Right ventricle myocardium inferior (tissue), 1 donor: ENCODE measurements at places on chromosomes 16 and 17.

GRCh38 chr16:78075800-78076199 lies 23.7 kb upstream of the WWOX start:
- DNase-seq: no peak

DNA sequence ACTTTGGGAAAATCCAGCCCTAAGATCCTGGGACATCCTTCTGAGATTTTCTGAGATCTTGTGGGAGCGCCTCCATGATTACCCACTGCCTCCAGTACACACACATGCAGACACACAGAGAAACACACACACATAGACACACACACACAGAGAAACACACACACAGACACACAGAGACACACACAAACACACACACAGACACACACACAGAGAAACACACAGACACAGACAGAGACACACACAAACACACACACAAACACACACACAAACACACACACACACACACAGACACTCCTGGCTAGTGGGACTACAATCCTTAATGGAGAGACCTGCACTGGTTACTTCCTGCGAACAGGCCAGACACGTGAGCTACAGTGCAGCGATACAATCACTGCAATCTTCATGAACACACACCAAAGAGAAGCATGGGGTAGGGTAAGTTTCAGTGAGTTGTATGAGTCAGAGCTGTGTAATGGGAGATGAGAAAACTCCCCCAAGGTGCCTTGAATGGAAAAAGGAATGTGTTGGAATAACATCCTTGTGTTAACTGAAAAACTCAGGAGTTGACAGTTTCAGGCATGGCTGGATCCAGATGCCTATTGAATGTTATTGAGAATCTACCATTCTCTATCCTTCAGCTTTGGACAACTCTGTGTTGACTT lies 79.5 kb downstream of the SLC6A2 start:
- no peak for DNase-seq

DNA sequence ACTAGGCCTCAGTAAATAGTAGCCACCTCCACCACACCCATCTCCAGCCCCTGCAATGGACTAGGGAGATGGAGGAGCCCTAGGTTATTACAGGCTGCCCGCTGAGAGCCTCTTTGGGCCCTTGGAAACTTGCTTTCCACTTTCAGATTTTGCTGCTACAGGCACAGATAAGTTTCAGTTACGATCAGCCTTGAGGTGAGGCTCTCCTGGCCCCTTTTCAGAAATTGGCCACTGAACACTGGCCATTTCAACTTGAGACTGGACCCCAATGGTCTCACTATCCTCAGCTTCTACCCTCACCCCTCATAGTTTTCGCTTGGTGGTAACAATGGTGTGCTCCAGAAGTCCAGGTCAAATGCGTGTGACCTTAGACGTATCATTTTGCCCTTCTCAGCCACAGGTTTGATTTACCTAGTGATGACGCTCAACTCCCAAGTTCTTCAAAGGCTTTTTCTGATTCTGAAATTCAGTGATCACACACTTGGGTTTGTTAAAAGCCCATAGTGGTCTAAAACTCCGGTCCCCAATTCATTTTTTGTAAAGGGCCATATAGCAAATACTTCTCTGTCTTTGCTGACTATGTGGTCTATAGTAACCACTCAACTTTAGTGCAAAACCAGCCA lies 1.0 kb downstream of the PMM2 start:
- DNase-seq: no peak

- peak; percentile 90 for DNase-seq
Measured at GRCh38 chr16:89686520-89687091, at the start of gene CDK10. CDK10 (plus strand) TSS chr16:89686689; CDS start chr16:89686711, 22 bp downstream.

DNA sequence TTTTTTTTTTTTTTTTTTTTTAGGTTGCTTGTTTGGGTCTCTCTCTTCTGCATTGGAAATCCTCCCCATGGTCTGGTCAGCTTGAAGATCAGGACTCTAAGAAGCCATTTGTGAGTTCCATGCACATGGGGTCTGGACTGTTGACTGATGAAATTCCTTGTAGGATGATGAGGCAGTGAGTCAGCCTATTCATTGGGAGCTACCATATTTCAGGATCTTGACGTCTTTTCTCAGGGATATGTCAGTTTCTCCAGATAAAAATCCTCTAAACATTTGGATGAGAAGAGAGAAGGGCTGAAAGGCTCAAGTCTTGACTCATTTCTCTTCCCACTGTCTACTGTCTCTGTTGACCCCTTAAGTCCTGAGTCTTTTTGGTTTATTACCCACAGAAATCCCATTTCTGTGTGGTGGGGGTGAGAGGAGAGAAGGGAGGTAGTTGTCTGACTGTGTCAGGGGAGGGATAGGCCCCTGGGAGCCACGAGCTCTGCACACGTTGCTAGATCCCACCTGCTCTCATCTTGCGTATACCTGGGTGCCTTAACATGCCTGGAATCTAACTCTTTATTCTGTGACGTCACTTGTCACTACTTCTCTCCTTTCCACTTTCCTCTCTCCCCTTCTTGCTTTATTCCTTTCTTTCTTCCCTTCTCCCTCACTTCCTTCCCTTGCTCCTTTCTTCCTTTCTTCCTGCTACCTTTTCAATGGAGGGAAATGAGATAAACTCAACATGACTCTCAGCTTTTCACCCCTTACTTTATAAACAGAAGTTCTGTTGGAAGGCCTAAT lies 333.1 kb upstream of the XYLT1 start:
- DNase-seq: no peak

- DNase-seq: no peak
Measured at GRCh38 chr17:66946251-66946650, 18.3 kb upstream of the CACNG4 start.

DNA sequence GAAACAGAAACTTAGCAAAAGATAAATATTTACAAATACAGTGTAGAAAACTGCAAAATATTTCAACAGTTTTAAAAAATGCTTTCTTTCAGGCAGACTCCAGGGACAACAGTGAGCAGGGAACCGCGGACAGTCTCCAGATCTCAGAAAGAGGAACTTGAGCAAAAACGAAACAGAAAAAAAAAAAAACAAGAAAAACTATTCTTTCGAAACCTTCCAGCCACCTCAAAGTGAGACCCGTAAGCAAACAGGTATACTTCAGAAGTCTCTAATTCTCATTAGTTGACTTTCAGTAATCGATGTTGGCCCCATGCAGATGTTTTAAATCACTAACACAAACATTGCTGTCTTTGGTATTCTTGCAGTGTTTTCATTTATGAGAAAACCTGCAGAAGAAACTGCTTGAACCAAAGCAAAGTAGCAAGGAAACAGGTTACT lies 15.7 kb upstream of the CCL1 start:
- DNase-seq: no peak

GRCh38 chr17:42886283-42887176 lies 14.1 kb upstream of the G6PC1 start:
- DNase-seq: no peak

DNA sequence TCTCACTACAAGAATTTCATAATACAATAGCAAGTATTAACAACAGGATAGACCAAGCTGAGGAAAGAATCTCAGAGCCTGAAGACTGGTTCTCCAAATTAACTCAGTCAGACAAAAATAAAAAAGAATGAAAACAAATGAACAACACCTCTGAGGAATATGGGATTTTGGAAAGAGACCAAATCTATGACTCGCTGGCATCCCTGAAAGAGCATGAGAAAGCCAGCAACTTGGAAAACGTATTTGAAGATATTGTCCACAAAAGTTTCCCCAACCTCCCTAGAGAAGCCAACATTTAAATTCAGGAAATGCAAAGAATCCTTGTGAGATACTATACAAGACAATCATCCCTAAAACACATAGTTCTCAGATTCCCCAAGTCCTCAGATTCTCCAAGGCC lies 20.9 kb downstream of the NLRP1 start:
- DNase-seq: no peak

DNA sequence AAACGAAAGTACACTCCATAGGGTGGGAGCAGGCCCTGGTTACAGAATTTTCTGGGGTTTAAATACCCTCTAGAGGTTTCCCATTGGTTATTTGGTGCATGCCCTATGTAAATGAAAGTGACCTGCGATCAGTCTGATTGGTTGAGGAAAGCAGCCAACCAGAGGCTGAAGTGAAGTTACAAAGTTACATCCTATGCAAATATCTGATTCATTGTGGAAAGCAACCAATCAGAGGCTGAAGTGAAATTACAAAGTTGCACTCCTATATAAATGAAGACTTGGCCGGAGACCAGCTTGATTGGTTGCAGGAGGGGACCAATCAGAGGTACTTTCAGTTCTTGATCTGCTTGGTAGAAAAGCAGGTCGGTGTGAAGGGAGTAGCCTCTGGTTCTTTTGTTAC lies 24.4 kb downstream of the NAA60 start:
- no peak for DNase-seq

- no peak for DNase-seq
Measured at GRCh38 chr16:12784076-12784475, 19.6 kb downstream of the CPPED1 start.

- DNase-seq: no peak
Measured at GRCh38 chr17:76189741-76190140, 48.7 kb upstream of the FOXJ1 start.

- DNase-seq: no peak
Measured at GRCh38 chr17:81221842-81222619, 734 bp downstream of the CEP131 start.

DNA sequence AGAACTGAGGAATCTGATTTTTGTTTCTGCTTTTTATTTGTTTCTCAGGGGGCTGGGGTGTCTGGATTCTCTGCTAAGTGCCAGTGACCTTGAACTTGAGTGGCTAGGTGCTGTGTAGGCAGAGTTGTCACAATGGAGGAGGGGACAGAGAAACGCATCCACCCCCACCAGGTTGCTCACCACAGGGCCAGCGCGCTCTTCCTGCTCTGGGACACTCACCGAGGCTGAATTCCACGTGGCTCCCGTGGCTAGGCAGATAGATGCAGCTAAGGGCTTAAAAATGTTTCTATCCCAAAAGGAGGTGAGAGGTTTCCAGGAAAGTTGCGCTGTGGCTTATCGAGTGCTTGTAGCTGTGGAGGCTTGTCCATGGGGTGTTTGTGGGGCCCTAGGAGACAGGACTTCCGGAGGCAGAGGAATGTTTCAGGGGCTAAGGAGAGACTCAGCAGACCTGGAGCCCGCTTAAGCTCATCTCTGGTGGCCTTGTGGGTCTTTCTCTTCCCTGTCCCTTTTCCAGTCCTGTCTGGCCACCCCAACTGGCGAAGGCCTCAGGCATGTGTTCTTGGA lies 36.8 kb downstream of the ADCY7 start:
- DNase-seq: peak; percentile 17

- DNase-seq: no peak
Measured at GRCh38 chr17:34269969-34270368, at the start of gene CCL7. CCL7 (plus strand) TSS chr17:34270221; CDS start chr17:34270291, 70 bp downstream.

- DNase-seq: peak; percentile 26
Measured at GRCh38 chr17:29576214-29577000, 7.9 kb downstream of the TP53I13 start.

- peak; percentile 87 for DNase-seq
Measured at GRCh38 chr16:68287276-68288251, 23.2 kb downstream of the SLC7A6OS start.

GRCh38 chr16:46768809-46769208 lies 20.7 kb upstream of the MYLK3 start:
- DNase-seq: no peak

DNA sequence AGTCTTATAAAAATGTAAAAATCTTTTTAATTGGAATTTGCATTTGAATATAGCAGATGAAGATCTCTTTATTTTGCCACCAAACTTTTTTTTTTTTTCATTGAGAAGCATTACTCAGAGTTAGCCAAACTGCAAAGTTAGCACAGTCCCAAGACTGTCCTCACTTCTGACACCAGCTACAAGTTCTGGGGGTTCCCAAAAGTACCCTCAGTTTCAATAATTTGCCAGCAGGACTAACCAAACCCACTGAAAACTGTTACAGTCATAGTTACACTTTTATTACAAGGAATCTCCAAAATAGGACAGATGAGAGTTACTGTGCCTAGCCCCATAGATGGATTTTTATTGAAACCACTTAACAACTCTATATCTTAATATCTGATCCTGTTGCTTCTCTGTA lies 144.1 kb downstream of the CHD9 start:
- DNase-seq: no peak

- DNase-seq: no peak
Measured at GRCh38 chr17:27355419-27355818, 61.5 kb downstream of the WSB1 start.

- DNase-seq: no peak
Measured at GRCh38 chr16:53121661-53122060, 66.9 kb downstream of the CHD9 start.

DNA sequence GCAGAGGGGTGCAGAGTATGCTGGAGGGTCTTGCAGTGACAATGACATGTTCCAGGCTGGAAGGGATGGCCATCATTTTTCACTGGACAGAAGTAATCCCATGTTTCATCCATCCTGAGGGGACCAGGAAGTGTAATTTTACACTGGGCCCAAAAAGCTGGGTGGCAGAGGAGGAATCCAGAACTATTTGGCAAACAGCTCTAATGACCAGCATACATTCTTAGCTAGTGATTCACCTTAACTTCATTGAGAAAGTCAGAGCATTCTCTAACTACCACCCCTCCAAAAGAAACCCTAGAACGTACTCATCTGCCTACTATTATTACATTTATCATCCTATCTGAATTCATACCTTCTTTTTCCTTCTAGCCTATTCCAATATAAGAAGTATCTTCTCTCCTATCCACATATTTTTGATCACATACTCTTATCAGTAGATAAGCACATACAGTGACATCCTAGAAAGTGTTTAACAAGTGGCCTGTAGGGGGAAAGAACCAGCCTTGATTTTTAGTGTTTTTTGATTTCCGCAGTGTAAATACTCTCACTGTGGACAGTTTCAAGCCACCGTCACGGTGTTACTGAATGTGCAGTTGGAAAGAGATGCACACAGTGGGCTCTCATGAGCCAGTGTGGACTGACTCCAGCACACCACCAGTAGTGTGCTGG lies 118.1 kb downstream of the FTO start:
- no peak for DNase-seq

GRCh38 chr17:63019138-63019873 lies 53.3 kb downstream of the TANC2 start:
- DNase-seq: no peak

GRCh38 chr16:25258861-25259179 lies 1.2 kb upstream of the ZKSCAN2 start:
- DNase-seq: no peak

- DNase-seq: no peak
Measured at GRCh38 chr17:16328997-16329396, 24.3 kb downstream of the CENPV start.

GRCh38 chr17:56982312-56982711 lies 4.4 kb downstream of the SCPEP1 start:
- no peak for DNase-seq

DNA sequence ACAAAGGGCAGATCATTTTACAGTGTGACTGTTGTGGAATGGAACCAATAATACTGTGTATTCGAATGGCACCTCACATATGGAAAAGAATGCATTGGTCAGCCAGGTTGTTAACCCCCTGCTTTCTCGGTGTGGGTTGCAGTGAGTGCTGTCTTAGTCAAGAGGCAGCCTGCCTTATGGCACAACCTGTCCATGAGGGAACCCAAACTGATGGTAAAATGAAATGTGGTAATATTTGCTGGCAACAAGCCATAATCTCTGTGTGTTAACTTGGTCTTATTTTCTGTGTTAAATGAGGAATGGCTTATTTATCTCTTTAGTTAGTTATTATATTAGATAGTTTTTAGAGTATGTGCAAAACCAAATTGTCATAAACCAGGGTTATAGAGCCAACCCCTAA lies 81.6 kb downstream of the TMC6 start:
- DNase-seq: no peak
